ENCODE measurements at places on chromosomes 11 and 22.

DNA sequence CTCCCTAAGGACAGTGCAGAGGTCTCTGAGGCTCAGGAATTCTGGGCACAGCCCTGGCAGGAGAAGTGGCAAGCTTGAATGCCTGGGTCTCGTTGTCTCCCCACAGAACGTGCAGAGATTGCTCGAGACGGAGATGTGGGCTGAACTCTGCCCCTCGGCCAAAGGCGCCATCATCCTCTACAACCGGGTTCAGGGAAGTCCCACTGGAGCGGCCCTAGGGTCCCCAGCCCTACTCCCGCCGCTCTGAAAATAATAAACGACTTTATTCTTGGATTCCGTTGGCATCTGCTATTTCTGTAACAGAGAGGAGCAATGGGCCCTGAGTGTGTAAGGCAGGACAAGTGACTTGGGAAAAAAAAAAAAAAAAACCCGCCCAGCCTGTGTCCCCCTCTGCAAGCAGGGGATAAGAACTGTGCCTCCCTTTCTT lies 591 bp upstream of the DNAJC4 start:
- no peak for DNase-seq

DNA sequence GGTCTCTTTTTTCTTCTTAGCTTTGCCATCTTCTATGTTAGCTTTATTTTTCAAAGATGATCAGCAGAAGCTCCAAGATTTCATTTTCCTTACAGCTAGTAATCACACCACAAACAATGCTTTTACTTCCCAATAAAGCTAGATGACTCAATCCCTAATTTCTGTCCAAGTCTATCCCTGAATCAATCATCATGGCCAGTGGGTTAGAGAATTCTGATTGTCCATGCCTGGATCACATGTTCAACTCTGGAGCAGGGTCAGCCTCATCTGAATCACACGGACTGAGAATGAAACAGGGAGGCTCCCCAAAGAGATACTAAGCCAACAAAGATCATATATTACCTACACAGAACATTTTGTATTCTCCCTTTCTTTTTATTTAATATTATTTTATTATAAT lies 79.6 kb downstream of the BBOX1 start:
- no peak for DNase-seq

DNA sequence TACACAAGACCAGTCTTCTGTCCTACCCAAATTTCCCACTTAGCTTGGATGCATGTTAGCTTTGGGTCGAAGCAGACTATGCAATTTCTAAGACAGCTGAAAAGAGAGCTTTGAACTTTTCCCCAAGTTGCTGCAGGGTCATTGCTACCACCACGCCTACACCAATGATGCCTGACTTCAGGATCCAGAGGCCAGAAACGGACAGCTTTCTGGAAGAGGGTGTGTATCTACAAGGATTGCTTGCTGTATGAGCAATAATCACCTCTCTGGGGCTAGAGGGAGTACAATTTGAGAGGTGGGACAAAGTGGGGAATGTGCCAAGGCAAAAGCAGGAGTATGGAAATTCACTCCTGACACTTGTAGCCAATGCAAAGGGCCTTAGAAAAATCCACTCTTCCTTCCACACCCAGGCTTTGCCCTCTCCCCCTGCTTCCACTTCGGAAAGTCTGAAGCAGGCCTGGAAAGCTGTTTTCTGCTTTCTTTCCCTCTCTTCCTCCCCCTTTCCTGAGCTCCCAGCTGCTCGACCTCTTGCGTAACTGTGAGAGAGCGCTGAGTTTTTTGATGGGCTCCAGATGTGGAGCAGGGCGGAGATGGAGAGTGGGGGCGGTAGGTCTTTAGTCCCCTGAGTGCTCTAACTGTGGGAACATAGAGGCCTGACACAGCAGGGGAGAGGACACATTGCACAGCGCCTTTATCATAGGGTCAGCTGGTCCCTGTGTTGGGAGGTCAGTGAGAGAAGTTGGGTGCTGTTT lies 2.1 kb upstream of the PHLDB1 start:
- peak; percentile 38 for DNase-seq

DNA sequence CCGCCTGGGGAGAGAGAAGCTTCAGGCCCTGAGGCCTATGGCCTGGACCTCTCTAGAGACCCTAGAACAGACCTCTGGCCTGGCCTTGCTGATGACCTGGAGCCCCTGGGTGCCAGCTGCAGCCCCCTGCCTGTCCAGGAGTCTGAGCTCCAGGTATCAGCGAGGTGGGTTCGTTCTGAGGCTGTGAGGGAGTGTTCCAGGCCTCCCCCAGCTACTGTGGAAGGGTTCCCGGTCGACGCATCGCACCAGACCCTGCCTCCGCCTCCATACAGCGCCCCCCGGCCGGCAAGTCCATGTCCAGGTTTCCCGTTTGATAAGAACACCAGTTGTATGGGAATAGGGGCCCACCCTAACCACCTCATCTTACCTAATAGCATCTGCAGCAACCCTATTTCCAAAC lies 111.1 kb downstream of the KCNQ1 start:
- DNase-seq = no peak

GRCh38 chr11:64787526-64788320 lies 9.4 kb upstream of the SF1 start:
- no peak for DNase-seq

- no peak for DNase-seq
Measured at GRCh38 chr11:28490773-28491382, 382.7 kb downstream of the METTL15 start.

GRCh38 chr22:35344956-35345690 lies 35.8 kb upstream of the HMOX1 start:
- no peak for DNase-seq

- DNase-seq = no peak
Measured at GRCh38 chr22:39808081-39808480, 85.5 kb downstream of the ENTHD1 start.

DNA sequence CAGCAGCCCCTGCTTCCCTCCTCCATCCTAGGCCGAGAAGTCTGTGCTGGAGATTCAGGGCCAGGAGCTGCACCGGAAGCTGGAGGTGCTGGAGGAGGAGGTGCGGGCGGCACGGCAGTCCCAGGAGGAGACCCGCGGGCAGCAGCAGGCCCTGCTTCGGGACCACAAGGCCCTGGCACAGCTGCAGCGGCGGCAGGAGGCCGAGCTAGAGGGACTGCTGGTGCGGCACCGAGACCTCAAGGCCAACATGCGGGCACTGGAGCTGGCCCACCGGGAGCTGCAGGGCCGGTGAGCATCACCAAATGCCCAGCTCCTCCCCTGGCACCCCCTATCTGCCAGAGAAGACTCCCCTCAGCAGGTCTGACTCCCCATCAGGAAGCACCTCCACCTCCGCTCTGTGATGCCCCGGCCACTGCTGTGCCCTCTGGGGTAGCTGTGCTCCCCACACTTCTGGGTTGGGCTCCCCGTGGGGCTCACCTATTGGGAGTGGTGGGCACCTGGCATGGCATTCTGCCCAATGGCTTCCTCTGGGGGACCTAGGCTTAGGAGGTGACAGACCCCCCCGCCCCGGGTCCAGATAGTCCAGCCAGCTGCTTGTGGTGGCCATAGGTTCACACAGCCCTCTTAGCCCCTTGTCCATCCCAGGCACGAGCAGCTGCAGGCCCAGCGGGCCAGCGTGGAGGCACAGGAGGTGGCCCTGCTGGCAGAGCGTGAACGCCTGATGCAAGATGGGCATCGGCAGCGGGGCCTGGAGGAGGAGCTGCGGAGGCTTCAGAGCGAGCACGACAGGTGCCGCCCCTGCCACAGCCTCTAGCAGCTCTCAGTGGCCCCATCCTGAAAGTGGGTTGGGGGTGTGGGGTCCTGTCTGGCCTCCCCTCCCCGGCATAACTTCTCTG lies 6.6 kb upstream of the RPS6KA4 start:
- no peak for DNase-seq

- no peak for DNase-seq
Measured at GRCh38 chr11:57256119-57256518, 19.1 kb upstream of the APLNR start.

DNA sequence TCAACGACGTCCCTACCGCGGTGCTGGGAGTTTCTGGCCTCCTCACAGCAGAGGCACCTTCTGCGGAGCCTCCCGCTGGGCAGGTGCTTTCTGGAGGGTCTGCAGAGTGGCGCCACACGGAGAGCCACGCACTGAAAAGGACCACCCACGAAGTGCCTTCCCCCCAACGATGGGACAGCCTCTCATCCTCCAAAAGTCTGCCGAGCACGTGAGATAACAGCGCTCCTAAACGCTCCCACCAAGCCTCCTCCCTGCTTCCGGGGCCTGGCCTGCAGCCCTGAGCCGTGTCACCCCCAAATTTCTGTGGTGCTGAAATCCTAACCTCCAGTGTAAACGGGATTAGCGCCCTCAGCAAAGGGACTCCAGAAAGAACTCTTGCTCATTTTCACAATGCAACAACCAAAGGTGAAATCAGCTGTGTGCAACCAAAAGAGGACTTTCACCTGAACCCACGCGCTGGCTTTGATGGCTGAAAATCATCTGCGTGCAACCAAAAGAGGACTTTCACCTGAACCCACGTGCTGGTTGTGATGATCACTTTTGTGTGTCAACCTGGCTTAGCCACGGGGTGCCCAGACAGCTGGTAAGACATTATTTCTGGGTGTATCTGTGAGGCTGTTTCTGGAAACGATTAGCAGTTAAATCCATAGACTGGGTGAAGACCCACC lies 924.6 kb downstream of the BRD1 start:
- no peak for DNase-seq

- DNase-seq = no peak
Measured at GRCh38 chr11:124829986-124830385, 29.8 kb upstream of the MSANTD2 start.

GRCh38 chr11:102926517-102926916 lies 29.0 kb downstream of the MMP13 start:
- DNase-seq = no peak

- DNase-seq = no peak
Measured at GRCh38 chr11:65870307-65870658, 2.3 kb downstream of the EFEMP2 start.

DNA sequence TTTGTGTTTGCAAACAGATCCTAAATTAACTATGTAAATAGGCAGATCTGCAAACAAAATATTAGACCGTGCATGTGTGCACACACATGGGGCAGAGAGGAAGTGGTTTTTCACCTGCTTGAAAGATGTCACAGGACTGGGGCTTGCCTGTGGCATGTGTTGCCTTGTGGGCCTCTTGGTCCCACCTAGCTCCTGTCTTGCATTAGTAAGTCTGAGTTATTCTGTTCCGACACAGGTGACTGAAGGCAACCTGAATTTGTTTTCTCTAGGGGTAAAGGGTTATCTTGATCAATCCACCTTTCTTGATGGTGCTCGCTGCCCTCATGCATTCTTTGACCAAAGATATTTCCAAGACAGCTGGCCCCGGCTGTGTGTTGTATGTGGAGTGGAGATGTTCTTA lies 667.5 kb downstream of the NTM start:
- DNase-seq = no peak

- DNase-seq = no peak
Measured at GRCh38 chr11:75770102-75770501, 1.5 kb downstream of the DGAT2 start.

GRCh38 chr22:48844056-48844675 lies 983.5 kb downstream of the BRD1 start:
- DNase-seq = no peak

DNA sequence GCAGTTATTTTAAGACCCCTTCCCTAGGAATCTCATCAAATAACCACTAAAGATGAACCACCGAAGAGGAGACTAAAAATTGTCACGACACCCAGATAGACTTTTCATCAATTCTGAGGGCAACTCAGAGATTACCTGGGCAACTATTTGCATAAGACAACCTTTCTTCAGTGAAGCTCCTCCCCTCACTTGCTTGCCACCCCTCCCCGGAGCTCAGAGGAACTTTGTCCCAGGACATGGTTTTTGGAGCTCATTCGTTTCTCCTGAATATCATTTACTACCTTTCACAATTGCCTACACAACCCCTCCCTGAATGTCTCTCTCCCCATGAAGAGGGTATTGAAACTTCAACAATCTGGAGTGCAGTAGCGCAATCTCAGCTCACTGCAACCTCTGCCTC lies 3.9 kb downstream of the AGBL2 start:
- DNase-seq = no peak

- no peak for DNase-seq
Measured at GRCh38 chr22:46755525-46755924, 6.9 kb upstream of the TBC1D22A start.

DNA sequence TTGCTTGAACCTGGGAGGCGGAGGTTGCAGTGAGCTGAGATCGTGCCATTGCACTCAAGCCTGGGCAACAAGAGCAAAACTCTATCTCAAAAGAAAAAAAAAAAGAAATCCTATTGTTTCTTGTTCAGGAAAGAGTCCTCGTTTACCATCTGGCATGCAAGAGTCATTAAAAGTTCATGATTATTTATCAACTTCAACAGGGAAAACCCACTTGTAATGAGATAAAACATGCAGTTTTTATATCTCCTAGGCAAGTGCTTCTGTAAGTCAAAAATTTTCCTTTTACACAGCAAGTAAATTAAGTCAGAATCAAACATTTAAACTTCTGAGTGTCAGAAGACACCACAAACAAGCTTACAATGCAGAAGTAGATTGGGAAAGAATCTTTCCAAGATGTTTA lies 94.7 kb upstream of the CLPB start:
- no peak for DNase-seq

GRCh38 chr11:128906185-128907050 lies 15.3 kb downstream of the KCNJ5 start:
- no peak for DNase-seq

DNA sequence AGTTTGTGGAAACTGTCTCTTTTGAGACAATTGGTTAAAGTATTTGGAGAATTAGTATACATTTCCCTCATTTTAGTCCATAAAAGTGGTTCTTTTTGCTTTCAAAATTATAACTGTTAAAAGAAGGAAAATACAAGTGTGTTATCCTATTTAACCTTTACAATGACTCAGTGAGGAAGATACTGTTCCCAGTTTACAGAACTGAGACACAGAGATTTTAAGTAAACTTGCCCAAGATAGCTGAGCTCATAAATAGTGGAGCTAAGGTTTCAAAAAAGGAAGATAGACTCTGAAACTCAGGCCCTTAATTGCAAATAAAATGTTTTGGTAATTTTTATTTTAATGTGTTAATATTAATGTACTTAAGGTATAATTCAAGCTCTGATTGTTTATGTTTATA lies 58.9 kb downstream of the DKK3 start:
- no peak for DNase-seq

DNA sequence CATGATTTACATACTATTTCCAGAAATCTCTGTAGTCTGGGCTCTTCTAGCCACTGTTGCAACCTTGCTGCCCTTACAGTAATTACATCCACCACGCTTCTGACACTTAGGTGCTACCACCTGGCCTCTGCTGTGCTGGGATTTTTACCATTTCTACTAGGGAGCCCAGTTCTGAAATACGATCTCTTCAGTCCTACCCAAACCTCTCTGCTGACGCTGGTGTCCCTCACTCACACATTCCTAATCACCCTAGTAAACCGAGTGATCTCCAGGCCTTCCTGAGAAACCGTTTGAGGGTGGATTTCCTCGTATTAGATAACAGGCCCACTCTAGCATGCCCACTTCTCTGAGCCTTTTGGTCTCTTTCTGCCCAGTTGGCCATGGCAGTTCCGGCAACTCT lies 588.9 kb upstream of the CADM1 start:
- DNase-seq = no peak

Data from AG04449 (cell line).